Activated CD8-positive, alpha-beta memory T cell treated with anti-CD3 and anti-CD28 coated beads for 1 hour (primary cell): ENCODE measurements at places on chromosomes 11 and 22.

GRCh38 chr11:128905345-128906184 lies 14.4 kb downstream of the KCNJ5 start:
- peak; percentile 11 for DNase-seq

DNA sequence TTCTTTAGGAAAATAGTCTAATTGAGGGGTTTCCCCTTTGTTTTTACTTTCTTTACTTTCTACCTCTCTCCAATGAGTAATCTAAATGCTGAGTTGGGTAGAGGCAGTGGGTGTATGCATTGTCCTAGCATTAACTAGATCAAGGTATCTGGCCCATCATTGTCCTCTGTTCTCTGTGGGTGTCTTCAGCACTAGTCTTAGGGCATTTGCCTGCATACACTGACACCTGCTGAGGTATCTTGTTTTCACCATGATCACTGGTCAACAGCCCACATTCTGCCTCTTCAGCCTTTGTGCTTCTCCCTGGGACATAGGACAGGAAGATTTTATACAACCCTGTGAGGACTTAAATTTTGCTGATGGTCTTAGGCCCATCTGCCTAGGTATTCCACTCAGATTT lies 371.1 kb downstream of the RAB38 start:
- no peak for DNase-seq

GRCh38 chr22:38026130-38027111 lies 30.8 kb upstream of the PICK1 start:
- no peak for DNase-seq

- no peak for DNase-seq
Observed at GRCh38 chr11:82892611-82893169, 7.5 kb downstream of the PRCP start.

DNA sequence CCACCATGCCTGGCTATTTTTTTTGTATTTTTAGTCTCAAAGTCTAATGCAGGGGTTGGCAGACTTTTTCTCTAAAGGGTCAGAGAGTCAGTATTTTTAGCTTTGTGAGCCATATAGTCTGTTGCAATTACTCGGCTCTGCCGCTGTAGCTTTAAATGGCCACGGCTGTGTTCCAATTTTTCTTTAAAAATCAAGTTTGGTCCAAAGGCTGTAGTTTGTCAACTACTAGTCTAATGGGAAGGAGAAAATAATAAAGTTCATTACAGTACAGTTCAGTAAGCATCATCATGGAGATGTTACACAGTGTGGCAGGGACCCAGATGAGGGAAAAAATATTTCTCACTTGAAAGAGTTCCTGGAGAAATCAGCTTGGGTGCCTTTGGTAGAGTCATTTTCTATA lies 107.6 kb downstream of the CSNK2A3 start:
- DNase-seq: no peak

DNA sequence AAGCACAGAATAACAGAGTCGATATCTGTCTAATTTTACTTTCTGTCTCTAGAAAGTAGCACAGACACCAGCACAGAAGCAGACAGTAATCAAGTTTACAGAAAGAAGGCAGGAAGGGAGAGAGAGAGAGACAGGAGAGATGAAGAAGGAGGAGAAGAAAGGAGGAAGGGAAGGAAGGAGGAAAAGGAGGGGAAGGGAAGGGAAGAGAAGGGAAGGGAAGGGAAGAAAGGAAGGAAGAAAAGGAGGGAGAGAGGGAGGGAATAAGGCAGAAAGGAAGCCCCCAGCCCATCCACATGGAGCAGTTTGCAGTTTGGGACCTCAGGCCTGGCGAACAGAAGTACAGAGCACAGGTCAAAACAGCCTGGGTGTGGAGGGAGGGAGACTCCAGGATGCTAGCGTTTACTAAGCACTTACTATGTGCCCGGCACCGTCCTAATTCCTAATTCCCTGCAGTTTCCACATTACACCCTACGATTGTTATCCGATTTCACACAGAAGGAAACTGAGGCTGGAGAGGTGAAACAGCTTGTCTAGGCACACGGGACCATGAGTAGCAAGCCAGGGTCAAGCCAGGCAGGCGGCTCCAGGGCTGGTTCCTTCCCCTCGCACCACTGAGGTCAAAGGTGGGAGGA lies 46.0 kb upstream of the WNT7B start:
- no peak for DNase-seq

- DNase-seq: no peak
Observed at GRCh38 chr11:15805726-15806125, 550.6 kb downstream of the SOX6 start.

DNA sequence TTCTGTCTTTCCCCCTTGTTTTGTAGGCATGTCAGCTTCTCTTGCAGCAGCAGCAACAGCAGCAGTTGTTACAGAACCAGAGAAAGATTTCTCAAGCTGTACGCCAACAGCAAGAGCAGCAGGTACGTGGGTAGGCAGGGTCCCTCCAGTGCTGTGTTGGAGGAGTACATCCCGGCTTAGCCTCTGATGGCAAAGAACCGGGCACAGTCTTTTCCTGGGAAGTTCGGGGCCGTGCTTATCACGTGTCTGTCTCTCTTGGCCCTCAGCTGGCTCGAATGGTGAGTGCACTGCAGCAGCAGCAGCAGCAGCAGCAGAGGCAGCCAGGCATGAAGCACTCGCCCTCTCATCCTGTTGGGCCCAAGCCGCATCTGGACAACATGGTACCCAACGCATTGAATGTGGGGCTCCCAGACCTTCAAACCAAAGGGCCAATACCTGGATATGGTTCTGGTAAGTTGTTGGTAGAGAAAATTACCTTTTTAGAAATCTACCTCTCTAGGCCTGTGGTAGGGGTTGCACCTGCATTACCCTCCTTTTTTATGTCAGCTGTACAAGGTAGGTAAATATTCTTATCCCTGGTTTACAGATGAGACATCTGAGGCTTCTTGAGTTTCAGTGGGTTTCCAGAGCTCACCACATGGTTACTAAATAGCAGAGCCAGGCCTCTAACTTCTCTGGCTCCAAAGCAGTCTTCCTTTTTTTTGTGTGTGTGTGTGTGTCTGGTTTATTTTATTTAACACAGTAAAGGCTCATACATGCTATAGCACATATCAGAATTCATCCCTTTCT lies 45.2 kb upstream of the ADSL start:
- no peak for DNase-seq

- DNase-seq: no peak
Observed at GRCh38 chr22:48746789-48747425, 1080.8 kb downstream of the BRD1 start.

- no peak for DNase-seq
Observed at GRCh38 chr22:40023341-40023841, 28.6 kb downstream of the FAM83F start.

DNA sequence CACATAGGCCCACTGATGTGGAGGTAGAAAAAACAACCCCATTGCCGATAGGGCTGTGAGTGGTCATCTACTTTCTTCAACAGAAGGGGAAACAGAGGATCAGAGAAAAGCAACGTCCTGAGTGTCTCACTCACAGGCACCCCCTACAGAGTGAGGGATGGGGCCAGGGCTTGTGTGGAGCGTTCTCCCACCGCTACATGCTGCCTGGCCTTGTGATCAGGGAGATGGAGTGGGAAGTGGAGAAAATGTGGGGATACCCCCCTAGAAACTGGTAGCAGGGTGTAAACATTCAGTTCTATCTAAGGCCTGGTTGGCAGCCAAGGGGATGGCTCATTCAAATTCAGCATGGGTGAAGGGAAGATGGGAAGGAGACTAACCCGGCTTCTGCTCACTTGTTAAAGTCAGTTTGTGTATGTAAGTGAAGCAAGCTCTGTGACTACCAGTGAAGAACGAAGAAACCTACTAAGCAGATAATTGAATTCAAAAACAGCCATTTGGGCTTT lies 73.0 kb upstream of the NAV2 start:
- no peak for DNase-seq

GRCh38 chr22:43481568-43482317 lies 69.9 kb downstream of the MPPED1 start:
- DNase-seq: no peak

DNA sequence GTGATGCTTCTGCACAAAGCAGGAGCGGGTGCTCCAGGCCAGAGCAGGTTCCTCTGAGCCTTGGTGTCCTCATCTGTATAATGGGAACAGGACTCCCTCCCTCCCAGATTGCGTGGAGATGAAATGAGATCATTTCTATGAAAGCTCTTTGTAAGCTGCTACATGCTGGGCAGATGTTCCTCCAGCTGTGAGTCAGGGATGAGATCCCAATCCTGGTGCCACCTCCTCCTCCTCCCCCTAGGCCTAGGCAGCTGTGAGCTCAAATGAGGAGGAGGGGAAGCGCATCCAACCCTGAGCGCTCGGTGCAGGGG lies 7.0 kb upstream of the CABP2 start:
- DNase-seq: no peak

- DNase-seq: no peak
Observed at GRCh38 chr22:30989474-30989873, 20.4 kb downstream of the TUG1 start.

DNA sequence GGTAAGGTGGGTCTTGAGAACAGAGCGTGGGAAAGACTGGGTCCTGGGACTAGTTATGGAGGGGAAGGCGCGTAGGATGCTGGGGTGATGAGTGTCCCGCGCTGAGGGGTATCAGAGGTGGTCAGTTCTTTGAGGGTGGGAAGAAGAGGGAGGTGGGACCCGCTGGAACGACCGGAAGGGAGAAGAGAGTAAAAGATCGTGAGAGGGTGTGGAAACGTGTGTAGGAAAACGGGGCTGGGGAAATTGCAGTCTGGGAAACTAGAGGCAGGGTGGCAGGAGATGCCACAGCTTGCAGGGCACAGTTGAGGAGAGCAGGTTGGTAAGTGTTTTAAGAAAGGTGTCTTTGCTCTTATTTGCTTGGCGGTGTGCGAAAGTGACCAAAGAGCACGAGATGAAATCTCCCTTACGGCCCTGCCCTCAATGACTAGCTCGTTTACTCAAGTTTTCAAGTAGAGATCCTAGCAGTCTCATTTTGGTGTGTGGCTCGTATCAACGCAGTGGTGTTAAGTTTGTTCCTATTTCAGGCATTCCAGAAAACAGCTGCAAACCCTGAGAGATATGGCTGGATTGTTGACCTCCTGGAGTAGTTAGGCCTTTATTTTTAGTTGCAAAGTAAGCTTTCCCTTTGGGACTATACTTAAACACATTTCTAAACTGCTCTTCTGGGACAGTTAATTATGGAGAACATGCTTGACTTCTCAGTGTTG lies 615 bp downstream of the STT3A start:
- DNase-seq: no peak

DNA sequence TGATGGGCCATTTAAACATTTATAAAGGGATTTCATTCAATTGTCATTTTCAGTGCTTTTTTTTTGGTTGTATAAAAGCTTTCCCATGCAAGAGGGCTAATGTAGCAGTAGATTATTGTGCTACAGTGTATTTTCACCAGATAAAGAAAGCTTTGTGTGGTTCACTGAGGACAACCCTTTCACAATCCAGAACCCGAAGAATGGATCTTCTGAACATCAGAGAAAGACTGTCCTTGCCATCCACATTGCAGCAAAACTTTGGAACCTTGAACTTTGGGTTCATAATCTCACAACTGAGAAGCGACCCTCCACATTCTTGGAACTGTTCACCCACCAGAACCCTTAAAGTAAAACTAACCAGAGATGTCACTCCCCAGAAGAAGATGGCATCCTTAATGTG lies 9.3 kb downstream of the APOBEC3H start:
- no peak for DNase-seq

DNA sequence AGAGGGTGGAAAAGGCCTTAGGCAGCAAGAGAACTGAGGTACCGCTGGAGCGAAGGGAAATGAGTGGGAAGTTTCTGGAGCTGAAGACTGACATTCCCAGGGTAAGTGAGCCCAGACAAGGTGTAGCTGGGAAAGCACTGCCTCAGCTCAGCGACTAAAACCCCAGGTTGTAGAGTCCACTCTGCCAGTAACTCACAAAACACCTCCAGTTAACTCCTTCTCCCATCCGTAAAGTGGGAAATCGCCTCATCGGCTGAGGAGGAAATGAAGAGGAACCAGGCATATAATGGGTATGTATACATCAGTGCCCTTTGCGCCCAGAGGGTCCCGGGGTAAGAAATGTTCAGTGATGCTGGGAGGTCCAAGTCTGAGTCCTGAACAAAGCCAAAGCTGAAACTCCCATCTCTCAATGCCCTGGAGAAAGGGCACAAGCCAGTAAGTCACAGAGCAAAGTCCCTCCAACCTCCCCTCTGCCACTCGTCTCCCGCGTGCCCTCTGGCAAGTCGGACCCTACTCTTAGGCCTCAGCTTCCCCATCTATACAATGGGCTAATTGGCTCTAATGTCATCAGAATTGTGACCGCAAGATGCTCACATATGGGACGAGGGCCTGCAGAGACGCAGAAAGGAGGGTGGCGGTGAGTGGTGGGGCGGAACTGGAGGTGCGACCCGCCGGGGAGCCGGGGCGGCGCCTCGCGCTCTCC lies 588 bp downstream of the VPS37C start:
- DNase-seq: no peak

DNA sequence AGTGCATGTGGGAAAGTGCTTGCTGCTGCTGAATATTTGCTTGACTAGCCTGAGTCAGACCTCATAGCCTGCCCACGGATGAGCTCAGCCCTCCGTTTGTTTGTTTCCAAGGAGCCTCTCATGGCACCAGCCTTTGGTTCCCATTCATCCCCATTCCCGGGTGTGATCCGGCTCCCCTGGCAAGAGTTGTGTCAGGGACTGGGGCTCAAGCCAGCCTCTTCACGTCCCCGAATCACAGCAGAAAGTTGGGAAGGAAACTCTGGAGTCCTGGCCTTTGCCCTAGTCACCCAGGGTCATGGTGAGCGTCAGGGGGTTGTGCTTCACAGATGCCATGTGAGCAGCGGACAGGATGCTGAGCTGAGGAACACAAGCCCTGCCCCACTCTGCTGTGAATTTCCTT lies 13.8 kb downstream of the SEC14L3 start:
- DNase-seq: no peak

- DNase-seq: no peak
Observed at GRCh38 chr11:130448039-130448415, 418 bp upstream of the ADAMTS15 start.

- DNase-seq: no peak
Observed at GRCh38 chr22:33515795-33516194, 404.5 kb downstream of the LARGE1 start.

DNA sequence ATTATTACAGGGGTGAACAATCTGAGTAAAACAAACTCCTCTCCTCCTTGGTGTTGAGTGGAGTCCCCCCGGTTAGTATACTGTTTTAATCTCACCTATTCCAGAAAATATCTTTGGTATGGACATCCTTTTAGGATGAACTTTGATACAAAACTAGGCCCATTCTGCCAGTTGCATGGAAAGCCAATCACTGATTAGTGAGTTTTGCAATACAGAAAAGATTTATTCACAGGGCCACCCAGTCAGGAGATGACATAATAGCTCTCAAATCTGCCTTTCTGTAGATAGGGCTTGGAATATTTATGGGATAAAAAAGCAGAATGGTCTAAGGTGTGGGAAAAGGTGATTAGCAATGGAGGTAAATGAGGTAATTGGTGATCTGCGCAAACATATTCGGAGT lies 30.3 kb upstream of the SLC22A25 start:
- DNase-seq: no peak

DNA sequence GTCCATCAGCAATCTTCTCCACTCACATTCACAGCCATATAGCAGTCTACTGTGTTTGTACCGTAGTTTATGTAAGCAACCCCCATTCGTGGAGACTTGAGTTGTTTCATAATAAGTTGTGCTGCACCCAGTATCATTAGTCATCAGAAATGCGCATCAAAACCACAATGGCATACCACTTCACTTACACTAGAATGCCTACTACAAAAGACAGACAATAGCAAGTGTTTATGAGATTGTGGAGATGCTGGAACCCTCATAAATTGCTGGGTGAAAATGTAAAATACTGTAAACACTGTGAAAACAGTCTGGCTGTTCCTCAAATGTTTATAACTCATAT lies 133.3 kb downstream of the ATXN10 start:
- DNase-seq: no peak

GRCh38 chr11:36177836-36178235 lies 111.4 kb downstream of the COMMD9 start:
- no peak for DNase-seq
